ENCODE measurements at places on chromosomes 4 and X.

DNA sequence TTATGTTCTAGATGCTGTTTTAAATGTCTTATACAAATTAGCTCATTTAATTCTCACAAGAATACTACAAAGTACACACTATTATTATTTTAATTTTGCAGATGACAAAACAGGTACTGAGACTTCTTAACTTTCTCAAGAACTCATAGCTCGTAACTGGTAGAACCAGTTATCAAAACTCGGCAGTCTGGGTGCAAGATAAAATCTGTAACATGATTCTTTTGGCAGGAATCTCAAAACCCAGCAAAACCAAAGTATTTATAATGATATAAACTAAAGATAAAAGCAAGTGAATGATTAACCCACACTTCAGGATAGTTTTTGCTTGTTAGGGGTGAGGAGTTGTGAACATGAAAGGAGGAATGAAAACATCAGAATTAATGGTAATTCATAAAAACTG lies 27.6 kb downstream of the CLNK start:
- DNase-seq, result no peak

GRCh38 chr4:127732623-127733328 lies 2.6 kb downstream of the SLC25A31 start:
- DNase-seq, result no peak

- no peak for DNase-seq
These were observed 5.1 kb upstream of the TNIP2 start for GRCh38 chr4:2761035-2761923.

DNA sequence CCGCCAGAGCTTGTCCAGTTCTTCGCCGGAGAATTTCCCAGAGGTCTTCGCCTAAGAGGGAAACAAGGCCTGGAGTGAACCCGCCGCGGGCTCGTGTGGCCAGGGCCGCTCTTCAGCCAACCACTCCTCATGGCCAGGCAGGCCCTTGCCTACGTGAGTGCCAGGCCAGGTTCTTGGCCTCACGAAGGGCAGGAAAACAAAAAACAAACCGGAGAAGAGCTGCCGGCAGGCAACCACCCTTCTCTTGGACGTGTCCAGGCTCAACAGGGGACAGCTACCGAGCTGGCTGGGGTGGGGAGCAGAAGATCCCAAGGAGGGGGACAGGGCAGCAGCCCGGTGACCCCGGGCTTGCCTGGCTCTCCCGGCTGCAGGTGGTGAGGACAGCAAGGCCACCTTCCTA lies 13.3 kb downstream of the LRPAP1 start:
- no peak for DNase-seq

GRCh38 chrX:40153345-40154249 lies 55.8 kb upstream of the BCOR start:
- no peak for DNase-seq

DNA sequence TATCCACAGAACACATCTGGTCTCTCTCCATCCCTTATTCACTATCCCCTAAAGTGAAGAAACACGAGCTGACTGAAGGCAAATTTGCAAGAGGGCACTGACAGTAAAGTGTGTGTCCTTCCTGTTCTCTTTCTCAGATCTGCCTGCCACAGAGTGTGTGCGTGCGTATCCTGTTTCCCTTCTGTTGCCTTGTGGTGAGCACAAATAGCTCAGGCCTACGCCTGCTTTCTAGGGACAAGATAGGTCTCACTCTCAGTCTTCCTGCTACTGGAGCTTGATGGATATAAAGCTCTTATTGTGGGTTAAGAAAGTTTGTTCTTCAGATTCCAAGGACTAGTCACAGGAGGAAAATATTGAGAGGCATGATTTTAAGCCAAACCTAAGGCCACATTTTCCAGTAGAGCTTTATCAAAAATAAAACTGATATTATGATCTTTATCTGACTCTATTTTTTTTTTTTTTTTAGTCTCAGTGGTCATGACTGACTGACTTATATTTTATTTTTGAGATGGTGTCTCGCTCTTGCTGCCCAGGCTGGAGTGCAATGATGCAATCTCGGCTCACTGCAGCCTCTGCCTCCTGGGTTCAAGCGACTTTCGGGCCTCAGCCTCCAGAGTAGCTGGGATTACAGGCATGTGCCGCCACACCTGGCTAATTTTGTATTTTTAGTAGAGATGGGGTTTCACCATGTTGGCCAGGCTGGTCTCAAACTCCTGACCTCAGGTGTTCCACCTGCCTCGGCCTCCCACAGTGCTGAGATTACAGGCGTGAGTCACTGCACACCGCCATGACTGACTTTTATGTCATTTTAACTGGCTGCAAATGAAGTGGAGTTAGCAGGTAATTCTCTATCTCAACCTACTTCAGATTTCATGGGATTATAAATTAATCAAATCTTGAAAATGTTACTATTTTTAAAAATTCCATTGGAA lies 140.3 kb upstream of the SH3RF1 start:
- DNase-seq, result no peak

DNA sequence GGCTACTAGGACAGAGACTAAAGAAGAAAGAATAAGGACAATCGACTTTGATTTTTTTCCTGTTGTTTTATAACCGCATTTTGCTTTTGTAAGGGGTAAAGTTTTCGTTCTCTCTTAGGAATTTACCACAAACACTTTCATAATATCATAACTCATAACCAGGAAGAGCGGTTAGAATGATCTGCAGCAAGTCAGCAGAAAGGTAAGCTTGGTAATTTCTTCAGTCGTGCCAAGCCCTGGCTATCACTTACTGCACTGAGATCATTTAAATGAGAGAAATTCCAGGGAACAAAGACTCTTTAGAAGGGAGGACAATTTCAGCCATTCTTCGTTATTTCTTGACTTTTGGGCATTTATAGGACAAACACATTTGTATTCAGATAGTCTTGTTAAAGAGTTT lies 258.1 kb downstream of the UNC5C start:
- DNase-seq, result no peak

GRCh38 chr4:3748136-3748898 lies 17.9 kb upstream of the ADRA2C start:
- no peak for DNase-seq

DNA sequence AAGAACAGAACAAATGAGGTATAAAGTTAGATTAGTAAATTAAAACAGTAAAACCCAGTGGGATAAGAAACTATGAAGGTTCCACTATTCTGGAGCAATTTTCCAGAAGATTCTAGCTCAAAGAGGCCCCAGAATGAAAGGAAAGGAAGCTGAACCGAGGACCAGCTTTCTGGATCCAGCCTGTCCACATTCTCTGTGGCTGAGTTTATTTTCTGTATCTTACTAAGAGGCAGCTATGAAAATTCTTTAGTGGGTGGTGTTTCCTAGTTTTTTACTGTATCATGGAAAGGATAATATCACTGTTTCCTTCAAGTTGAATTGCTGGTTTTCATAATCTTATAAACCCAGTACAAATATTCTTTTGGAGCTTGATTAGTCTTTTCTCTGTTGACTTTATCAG lies 11.8 kb downstream of the DAPP1 start:
- no peak for DNase-seq

DNA sequence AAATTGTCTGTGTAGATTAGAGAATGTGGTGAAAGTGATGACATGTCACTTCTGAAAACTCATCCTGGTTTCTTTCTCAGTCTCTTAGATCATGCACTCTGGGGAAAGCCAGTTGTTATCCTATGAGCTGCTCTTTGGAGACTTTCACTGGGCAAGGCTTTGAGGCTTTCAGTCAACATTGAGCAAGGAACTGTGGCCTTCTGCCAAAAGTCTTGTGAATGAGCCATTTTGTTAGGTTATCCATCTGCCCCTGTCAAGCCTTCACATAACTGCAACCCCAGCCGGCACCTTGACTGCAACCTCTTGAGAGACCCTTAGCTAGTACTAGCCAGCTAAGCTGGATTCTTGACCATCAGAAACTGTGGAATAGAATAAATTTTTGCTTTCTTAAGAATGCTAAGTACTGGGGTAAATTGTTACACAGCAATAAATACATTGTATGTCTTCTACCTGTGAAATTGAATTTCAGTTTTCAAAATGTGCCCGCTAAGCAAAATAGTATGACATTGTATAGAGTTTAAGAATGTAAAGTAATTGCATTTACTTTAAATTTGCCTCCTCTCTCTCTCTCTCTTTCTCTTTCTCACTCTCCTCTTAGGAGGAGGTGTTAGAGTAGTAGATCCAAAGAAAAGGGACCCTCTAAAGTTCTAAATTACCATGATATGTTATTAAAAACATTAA lies 1273.0 kb downstream of the RAPGEF2 start:
- DNase-seq, result no peak

- no peak for DNase-seq
These were observed 176.2 kb downstream of the RAPGEF2 start for GRCh38 chr4:159279084-159279483.

- DNase-seq, result no peak
These were observed 310.5 kb downstream of the RAPGEF2 start for GRCh38 chr4:159413306-159413943.

DNA sequence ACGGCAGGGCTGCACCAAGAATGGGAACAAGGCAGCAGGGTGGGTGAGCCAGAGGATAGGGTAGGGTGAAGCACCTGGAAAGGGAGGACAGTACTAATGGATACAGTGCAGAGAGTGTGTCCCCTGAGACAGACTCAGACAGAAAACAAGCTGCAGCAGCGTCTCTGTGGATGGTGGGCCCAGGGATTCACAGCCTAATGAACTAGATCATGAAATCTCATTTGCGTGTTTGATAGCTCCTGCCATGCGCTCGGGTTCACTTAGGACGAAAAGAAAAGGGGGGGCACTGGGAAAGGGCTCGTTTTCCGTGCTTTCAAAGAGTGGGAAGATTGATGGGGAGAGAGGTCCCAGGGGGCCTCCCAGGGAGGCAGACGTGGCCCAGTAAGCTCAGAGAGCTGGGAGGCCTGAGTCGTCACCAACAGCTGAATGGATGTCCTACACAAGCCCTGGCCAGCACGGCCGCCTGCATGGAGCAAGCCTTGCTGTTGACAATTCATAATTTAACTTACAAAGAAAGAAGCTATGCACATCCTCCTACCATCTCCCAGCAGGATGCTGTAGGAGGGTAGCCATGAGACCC lies 446.9 kb downstream of the BCOR start:
- DNase-seq, result no peak

DNA sequence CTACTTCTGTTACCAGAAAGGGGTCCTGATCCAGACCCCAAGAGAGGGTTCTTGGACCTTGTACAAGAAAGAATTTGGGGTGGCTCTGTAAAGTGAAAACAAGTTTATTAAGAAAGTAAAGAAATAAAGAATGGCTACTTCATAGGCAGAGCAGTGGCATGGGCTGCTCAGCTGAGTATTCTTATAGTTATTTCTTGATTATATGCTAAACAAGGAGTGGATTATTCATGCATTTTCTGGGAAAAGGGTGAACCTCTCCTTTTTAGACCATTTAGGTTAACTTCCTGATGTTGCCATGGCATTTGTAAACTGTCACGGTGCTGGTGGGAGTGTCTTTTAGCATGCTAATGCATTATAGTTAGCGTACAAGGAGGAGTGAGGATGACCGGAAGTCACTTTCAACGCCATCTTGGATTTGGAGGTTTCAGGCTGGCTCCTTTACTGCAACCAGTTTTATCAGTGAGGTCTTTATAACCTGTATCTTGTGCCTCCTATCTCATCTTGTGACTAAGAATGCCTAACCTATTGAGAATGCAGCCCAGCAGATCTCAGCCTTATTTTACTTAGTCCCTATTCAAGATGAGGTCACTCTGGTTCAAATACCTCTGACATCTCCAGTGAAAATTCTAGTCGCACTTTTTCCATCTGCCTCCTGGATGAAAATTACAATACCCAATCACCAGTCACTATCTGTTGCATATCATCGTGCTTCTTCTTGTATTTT lies 15.5 kb upstream of the TDO2 start:
- no peak for DNase-seq

- DNase-seq, result no peak
These were observed 840 bp downstream of the ZNF711 start for GRCh38 chrX:85244450-85245211.

DNA sequence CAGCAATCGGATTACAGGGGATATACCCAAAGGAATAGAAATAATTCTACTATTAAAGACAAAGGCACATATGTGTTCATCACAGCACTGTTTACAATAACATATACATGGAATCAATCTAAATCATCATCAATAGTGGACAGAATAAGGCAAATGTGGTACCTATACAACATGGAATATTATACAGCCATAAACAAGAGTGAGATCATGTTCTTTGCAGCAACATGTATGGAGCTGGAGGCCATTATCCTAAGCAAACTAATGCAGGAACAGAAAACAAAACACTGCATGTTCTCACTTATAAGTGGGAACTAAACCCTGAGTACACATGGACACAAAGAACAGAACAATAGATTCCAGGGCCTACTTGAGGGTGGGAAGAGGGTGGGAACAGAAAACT lies 163.2 kb downstream of the CFAP299 start:
- no peak for DNase-seq

- no peak for DNase-seq
These were observed 12.5 kb downstream of the RFC1 start for GRCh38 chr4:39353478-39354253.

GRCh38 chrX:54494989-54495813 lies 833 bp downstream of the FGD1 start:
- DNase-seq, result no peak

DNA sequence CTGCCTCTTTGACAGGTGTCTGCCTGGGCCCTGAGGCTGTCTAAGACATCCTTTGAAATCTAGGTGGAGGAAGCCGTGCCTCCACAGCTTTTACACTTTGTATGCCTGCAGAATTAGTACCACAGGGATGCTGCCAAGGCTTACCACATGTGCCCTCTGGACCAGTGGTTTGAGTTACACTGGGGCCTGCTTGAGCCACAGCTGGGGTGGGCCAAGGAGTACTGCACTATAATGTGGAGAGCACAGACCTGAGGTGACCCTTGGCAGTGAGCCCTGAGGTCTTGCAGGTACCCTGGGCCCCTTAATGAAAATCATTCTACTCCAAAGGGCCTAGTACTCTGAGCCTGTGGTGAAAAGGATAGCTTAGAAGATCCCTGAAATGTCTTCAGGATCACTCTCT lies 27.2 kb upstream of the IRS4 start:
- no peak for DNase-seq

Measured in NCI-H187 (cell line).